ENCODE measurements at places on chromosomes 7 and 10.

DNA sequence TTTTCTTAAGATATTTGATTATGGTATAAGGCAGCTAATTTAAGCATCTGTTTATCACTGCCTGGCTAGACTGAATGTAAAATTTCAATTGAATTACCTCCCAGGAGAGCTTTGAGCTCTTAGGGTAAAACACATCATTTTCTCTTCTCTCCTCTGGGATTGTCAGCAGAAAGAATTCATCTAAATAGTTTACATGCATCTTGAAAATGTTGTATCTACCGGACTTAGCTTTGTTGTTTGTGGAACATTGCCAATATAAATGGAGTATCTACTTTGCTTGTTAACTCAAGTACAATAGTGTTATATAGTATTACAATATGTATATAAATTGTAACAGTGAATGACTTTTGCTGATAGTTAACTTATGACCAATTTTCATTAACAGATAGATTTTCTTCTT lies 73.3 kb downstream of the TAF3 start:
- no peak for DNase-seq

GRCh38 chr7:116582806-116583444 lies 58.1 kb downstream of the CAV1 start:
- no peak for DNase-seq

GRCh38 chr10:8247191-8247590 lies 192.7 kb downstream of the GATA3 start:
- DNase-seq: no peak

- no peak for DNase-seq
Observed at GRCh38 chr10:59360605-59361405, 1.5 kb downstream of the FAM13C start.

- DNase-seq: no peak
Observed at GRCh38 chr10:44087403-44087802, 297.5 kb downstream of the CXCL12 start.

DNA sequence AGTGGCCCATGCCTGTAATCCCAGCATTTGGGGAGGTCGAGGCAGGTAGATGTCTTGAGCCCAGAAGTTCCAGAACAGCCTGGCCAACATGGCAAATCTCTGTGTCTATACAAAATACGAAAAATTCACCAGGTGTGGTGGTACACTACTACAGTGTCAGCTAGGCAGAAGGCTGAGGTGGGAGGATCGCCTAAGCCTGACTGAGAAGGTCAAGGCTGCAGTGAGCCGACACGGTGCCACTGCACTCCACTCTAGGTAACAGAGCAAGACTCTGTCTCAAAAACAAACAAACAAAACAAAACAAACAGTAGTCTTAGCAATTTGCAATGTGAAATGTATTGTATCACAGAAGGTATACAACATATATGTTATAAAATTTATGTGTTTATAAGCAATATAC lies 348.0 kb downstream of the SEMA3D start:
- DNase-seq: no peak
